ENCODE measurements at places on chromosomes 1 and 21.
A peak's percentile ranks its signal among the peaks of the same experiment; 100 is the strongest.

GRCh38 chr1:53344921-53345838, 17.3 kb upstream of the LRP8 start:
- no peak for DNase-seq

DNA sequence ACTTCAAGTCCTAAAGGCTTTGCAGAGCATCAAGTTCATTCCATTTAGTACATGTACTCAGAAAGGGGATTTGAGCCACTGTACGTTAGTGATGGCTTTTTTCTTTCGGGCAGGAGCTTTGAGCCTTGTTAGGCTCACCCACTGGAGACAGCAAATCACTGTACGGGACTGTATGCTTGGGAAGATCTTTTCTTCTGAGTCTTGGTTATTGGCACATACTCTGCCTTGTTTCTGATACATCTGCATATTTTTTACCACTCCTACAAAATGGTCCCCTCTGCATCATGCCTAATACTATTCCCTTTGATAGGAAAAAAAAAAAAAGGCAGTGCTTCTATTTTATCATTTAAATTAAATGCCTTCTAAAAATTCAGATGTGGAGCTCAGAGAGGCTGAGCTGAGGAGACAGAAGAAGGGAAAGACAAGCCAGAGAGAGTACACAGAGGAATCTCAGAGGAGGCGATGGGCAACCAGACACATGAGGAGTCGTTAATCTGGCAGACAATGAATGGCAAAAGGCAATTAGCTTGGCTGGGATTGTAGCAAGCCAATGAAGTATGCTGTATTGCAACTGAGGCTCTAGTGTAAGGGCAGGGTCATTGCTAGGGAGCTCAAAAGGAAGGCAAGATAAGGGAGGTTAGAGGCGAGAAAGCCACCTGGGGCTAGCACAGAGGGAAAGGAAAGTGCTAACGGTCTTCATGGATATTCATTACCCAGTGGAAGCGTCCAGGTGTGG, 39.4 kb downstream of the PHC2 start:
- DNase-seq, result no peak

- DNase-seq, result no peak
Measured at GRCh38 chr21:34182436-34182835, 109.1 kb downstream of the MRPS6 start.

GRCh38 chr1:33096363-33097005, 15.5 kb downstream of the AZIN2 start:
- no peak for DNase-seq

DNA sequence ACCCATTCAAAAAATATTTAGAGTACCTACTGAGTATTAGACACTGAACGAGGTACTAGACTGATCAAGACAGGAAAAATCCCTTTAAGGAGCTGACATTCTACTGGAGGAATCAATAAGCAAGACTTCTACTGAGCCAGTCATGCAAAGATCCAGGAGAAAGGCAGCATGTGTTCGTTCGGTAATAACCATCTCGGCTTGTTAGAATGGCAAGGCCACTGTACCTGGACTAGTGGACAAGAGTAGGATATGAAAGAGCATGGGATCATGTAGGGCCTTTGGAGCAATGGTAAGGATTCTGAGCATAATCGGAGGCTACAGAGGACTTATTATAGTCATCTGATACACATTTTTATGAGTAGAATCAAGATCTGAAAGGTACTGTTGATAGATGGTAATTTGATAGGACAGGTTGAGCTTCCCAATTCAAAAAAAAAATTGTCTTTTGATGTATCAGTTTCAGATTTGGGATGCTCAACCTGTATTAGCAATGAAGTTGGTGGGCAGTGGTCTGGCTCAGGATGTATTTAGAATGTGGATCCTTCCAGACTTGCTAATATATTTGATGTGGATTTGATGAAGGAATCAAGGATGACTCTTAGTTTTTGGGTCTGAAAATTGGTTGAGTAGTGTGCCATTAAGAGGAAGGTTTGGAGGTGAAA, 2.3 kb downstream of the COX20 start:
- DNase-seq, result no peak

DNA sequence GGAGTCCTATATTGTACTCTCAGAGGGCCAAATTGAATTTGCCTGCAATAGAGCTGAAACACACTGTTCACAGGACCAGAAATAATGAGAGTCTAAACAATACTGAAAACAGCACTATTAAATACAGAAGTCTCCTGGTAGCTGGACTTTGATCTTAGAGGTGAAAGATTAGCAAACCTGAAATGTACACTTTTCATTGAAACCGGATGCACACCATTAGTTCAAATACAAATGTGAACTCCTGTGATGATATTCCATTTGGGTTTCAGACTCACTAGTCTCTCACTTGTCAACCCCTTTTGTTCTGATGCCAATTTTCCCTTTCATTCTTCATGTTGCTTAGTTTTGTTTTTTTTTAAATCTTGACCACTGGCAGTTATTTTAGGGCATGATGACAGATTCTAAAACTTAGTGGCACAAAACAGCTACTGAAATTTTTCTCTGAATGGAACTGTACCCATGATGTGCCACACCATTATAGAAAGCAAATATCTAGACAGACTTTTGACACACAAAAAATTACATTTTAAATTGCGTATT, 5.9 kb upstream of the TNFSF4 start:
- DNase-seq, result no peak

- no peak for DNase-seq
Measured at GRCh38 chr21:28543975-28544374, 448.7 kb downstream of the LTN1 start.

- DNase-seq, result no peak
Measured at GRCh38 chr1:29550119-29550841, 314.0 kb downstream of the PTPRU start.

DNA sequence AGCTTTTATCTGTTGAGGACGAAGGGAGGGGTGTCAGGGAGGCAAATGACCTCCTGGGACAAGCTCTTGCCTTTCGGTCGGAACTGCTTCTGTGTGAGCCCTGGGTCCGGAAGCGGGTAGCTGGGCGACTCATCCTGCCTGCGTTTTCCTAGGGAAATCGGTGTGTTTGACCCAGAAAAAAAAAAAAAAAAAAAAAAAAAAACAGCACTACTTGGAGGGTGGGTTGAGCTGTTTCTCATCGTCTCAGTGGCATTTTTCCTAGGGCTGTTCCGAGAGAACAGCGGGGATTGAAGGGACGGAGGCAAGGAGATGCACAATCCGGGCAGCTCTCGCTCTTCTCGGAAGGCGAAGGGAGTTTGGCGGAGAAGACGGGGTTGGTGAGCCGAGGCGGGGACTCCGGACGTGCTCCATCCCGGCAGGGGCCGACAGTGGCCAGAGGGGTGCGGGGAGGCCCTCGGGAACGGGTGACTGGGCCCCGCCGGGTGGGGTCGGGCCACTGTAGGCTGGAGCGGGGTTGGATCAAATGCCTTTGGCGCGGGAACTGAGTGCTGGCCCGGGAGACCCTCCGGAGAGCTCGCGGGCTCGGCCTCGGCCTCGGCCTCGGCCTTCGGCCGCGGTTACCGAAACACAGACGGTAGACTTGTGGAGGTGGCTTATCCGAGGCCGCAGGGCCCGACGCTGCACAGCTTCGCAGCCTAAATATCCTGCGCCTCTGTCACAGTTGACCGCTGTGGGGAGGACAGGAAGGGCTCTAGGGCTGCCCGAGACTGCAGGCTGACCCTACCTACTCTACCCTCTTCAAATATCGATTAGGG, 2.4 kb upstream of the BARHL2 start:
- no peak for DNase-seq

- no peak for DNase-seq
Measured at GRCh38 chr1:100178091-100178490, at the start of gene LRRC39. LRRC39 (minus strand) TSS chr1:100178256; CDS start chr1:100168516, 9,740 bp downstream.

DNA sequence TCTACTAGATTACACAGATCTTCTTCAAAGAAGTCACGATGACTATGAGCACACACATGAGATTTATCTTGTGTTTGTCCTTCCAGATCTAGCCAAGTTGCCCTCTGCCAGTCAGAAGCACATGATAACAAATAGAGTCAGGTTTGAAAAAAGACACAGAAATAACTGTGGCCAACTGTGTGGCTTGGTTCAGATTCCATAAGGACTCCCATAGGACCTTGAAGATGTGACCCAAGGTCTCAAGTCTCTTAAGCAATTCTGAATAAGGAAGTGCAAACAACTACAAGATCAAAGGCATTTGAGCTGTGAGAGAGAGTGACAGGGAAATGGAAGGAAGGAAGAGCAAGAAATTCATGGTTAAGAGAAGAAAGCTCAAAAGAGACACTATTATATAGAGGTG, 194.0 kb downstream of the PLPP3 start:
- no peak for DNase-seq

GRCh38 chr1:38015978-38016725, 3.6 kb downstream of the UTP11 start:
- no peak for DNase-seq

- DNase-seq, result no peak
Measured at GRCh38 chr1:241624935-241625334, 15.2 kb downstream of the CHML start.

DNA sequence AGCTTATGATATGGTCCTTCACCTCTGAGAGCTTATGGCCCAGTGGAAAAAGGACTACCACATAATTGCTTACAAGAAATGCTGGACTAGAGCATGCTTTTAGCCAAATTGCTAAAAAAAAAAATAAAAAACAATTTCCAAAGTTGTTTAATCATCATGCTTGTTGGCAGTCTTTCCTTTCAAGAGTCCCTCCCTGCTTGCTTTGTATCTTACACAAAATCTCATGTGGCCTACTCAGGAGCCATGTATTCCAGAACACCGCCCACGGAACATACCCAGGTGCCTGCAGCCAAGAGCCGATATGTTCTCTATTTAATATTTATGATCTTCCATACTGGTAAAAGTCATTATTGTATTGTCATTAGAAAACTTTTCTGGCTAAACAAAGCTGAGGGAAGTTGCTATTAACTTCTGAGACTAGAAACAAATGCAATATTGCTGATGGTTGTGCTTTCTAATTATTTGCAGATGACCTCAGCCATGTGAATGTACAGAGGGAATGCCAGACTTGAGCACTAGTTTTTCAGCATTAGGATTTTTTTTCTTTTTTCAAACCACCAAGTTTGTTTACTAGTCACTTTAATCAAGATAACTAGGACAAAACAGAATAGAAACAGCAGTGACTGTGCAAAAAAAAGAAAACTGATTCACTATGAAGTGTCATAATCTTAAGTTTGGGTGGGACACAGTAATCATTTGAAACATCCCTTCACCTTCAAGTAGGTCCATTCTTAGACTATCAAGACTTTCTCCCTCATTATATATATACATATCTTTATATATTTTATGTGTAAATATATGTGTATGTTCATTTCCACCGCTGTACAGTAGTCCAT, 129.3 kb upstream of the GORAB start:
- DNase-seq, result no peak

DNA sequence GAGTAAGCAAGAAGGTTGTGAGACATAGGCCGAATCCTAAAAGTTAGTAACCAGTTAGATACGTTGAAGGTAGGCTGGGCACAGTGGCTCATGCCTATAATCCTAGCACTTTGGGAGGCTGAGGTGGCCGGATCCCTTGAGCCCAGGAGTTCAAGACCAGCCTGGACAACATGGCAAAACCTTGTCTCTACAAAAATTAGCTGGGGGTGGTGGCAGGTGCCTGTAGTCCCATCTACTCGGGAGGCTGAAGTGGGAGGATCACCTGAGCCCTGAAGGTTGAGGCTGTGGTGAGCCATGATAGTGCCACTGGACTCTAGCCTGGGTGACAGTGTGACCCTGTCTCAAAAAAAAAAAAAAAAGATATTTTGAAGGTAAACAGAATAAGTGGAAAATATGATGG, 1.5 kb upstream of the PARP1 start:
- no peak for DNase-seq

GRCh38 chr1:248857749-248858095, 1.2 kb downstream of the ZNF692 start:
- no peak for DNase-seq

GRCh38 chr1:2644171-2644570, 11.4 kb upstream of the MMEL1 start:
- DNase-seq, result no peak

GRCh38 chr1:54671985-54672608, 30.5 kb downstream of the MROH7 start:
- peak; percentile 44 for DNase-seq

DNA sequence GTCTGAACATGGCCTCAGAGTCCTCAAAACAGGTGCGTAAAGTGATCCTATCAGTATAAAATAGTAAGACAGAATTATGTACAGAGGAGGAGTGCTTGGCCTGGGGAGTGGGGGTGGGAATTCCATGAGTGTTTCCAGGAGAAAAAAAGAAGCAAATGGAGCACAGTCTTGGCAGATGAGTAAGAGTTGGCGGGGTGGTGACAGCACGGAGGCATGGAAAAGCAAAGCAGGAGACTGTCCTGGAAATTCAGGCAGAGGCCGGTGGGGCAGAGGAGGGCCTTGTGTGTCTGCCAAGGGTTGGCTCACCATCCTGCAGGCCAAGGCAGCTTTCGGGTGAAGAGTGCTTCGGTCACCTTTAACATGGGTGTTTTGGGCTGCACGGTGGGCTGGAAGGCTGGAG, 63.4 kb downstream of the OPTC start:
- no peak for DNase-seq

DNA sequence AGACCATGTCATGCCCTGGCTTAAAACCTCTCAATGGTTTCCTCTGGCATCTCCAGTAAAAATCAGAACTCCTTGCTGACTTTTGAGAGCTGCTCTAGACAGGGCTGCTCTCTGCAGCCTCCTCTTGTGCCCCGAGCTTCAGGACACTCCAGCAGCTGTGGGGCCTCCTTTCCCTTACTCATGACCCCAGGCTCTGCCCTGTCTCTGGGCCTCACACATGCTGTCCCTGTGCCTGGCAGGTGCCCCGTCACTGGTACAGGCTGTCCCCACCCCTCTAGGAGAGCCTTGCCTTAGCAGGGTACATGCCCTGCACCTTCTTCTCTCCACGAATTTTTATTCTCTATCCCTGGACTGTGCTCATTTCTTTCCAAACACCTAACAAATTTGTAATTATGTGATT, 43.2 kb downstream of the HIVEP3 start:
- no peak for DNase-seq

GRCh38 chr1:25671929-25672328, 55.3 kb downstream of the MAN1C1 start:
- DNase-seq, result no peak

DNA sequence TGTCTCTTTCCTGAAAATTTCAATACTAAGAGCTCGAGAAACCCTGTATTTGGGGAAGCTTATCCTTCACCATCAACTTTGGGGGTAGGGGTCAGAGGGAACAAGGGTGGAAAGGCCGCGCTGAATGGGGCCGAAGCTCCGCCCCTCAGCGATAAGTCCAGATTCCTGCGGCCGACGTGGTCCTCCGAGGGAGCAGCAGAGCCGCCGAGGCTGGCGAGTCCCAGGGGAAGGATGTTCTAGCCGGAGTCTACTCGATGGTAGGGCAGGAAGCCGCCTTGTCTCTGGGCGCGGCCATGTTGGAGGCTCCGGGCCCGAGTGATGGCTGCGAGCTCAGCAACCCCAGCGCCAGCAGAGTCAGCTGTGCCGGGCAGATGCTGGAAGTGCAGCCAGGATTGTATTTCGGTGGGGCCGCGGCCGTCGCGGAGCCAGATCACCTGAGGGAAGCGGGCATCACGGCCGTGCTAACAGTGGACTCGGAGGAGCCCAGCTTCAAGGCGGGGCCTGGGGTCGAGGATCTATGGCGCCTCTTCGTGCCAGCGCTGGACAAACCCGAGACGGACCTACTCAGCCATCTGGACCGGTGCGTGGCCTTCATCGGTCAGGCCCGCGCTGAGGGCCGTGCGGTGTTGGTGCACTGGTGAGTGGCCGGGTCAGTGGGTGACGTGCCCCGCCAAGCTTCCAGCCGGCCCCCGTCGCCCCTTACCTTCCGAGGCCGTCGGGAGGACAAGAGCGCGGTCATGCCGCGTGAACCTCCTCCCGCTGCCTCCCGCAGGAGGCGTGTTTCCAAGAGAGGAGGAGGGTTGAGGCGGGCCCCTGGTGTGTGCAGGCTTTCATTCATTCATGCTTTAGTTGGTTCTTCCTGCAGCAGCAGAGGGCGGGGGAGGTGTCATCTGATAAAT, at the start of gene DUSP12:
Gene DUSP12 (plus strand): TSS at position 278 of the 899 bp plus-strand sequence. CDS start 16 bp downstream, at position 294.
- DNase-seq, result peak; percentile 59

- DNase-seq, result no peak
Measured at GRCh38 chr1:235098547-235098946, 30.1 kb downstream of the TOMM20 start.
